ENCODE measurements at places on chromosomes 5 and 9. TPM values are rescaled to one million over a fixed set of nuclear protein-coding genes. Genes with fewer than 3 reads are reported as not detected.

GHR gene
- total RNA-seq: 16.7 TPM

RHOBTB3 gene
- total RNA-seq: 43.2 TPM

CER1 gene
- total RNA-seq: not detected

SLCO6A1 gene
- not detected for total RNA-seq

SAPCD2 gene
- total RNA-seq: 2.7 TPM

DNA sequence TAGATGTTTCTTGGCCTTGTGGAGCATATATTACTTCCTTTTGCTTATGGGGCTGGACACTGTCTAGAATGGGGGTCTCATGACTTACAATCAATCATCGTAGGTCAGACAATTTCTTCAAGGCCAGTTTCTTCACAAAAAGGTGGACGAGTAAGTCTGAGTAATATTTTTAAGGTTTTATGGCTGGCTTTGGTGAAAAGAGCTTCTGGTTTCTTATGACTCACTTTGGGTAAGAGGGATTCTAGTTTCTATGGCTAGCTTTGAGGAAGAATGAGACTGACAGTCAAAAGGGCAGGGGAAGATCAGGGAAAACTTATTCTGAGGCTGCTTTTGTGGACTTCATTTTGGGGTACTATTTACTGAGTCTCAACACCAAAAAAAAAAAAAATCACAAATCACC is 2067.2 kb upstream of the C9orf72 start:
- no peak for DNase-seq

DNA sequence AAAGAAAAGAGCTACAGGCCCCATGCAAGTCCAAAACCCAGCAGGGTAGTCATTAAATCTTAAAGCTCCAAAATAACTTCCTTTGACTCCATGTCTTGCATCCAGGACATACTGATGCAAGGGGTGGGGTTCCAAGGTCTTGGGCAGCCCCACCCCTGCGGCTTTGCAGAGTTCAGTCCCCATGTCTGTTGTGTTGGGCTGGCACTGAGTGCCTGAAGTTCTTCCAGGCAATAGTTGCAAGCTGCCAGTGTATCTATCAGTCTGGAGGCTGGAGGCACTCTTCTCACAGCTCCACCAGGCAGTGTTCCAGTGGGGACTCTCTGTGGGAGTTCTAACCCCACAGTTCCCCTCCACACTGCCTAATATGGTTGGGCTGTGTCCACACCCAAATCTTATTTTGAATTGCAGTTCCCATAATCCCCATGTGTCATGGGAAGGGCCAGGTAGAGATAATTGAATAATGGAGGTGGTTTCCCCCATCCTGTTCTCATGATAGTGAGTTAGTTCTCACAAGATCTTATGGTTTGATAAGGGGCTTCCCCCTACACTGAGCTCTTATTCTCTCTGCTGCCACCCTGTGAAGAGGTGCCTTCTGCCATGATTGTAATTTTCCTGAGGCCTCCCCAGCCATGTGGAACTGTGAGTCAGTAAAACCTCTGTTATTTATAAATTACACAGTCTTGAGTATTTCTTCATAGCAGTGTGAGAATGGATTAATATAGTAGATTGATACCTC is 237.5 kb upstream of the ADRA1B start:
- DNase-seq: no peak

DNA sequence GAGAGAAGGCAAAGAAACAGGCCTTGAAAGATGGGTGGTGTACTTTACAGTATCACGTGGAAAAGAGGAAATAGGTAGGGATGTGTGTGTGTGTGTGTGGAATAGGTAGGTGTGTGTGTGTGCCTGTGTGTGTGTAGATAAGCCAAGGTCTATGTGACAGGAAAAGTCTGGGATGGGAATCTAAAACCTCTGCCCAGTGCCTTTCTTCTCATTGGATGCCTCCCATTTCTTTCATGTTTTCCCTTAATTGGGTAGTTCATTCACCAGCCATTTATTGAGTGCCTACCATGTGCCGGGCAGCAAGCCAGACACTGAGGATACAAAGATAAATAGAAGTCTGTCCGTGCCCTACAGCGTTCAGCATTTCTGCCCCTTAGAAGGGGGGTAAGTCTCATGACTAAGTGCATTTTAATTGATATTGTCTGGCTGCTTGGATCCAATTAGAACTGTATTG is 1.0 kb downstream of the URM1 start:
- DNase-seq: no peak

- no peak for DNase-seq
Measured at GRCh38 chr9:19471737-19472648, 63.2 kb downstream of the ACER2 start.
